Muscle of back (tissue), 13 donors: ENCODE measurements at places on chromosomes 6 and 20.
A peak's percentile ranks its signal among the peaks of the same experiment; 100 is the strongest.

DNA sequence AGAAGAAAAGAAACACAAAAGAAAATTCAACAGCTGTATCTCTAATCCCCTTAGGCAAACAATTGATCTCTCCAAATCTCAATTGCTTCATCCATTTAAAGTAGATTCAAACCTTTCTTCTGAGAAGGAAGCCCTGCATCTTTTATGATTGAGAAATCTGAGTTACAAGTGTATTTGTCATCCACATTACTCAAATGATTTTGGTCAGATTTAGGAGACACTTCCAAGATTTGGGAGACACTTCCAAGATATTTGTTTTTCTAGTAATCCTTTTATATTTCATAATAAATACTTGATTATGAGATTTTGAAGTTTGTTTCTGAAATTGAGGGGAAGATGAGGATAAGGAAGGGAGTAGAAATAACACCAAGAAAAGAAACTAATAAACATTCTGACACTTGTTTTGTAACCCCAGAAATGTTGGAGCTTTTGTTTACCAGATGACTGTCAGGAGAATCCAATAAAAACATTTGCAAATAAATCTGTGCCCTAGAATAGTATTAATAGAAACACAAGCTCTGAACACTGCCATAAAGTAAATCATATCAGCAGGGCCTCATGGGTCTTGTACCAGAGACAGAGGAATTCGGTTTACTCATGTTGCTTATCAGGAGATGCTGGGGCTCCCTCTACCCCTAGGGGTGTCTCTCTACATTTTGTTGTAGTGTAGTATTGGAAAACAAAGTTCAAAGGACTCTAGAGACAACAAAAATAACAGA lies 314.3 kb upstream of the NT5E start:
- DNase-seq, result peak; percentile 64

- no peak for DNase-seq
Measured at GRCh38 chr20:62838128-62838891, 21.5 kb downstream of the COL9A3 start.

GRCh38 chr6:9612489-9612888 lies 802.4 kb downstream of the TFAP2A start:
- DNase-seq, result no peak

- DNase-seq, result no peak
Measured at GRCh38 chr20:47719625-47720024, 65.7 kb downstream of the SULF2 start.

DNA sequence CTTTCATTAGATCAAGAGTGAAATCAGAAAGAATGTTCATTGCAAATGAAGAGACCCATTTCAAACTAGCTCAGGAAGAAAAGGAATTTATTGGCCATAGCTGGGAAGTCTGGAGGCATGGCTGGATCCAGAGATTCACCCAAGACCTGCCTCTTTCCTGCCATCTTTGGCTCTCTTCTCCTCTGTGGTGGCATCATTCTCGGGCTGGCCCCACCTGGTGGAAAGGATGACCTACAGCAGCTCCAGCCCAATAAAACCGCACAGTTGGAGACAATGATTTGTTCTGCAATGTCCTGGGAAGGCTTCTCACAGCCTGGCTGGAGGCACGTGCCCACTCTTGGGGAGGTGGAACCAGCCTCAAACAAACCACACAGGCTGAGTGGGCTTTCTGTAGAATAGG lies 18.1 kb upstream of the FERMT1 start:
- DNase-seq, result no peak

DNA sequence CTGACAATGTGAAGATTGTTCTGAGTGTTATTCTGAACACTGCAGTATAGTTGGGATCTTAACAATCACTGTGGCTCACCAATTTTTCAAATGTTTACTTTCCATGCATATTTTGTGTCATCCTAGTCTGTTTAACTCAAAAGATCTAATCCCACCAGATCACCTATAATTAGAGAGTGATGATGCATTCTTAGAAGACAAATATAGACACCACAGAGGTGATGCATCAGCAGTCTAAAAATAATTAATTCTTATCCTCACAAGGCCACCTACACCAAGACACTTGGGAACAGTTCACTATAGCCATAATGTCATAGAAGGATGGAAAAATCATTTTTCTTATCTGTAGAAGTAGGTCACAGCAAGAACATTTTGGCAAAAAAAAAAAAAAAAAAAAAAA lies 154.8 kb downstream of the UBE3D start:
- DNase-seq, result no peak

GRCh38 chr6:9332241-9332780 lies 897.0 kb upstream of the SLC35B3 start:
- no peak for DNase-seq

- no peak for DNase-seq
Measured at GRCh38 chr6:81763968-81764367, 11.5 kb upstream of the TENT5A start.

DNA sequence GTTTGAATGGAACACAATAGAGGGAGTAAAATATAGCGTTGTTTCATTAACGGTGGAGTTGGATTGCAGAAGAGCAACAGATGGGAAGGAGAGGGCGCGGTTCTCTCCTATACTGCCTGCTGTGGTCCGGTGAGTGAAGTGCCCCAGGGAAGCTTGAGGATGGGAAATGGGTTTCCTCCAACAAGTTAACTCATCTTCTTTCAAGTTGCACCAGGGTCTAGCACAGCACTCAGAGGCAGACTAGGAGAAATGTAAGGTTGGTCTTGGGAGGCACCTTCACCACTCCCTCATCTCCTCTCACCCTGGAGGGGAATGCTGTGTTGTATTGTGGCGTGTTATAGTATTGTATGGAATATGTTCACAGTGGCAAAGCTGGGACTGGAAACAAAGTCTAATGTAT lies 96.9 kb upstream of the SLC24A3 start:
- DNase-seq, result no peak

DNA sequence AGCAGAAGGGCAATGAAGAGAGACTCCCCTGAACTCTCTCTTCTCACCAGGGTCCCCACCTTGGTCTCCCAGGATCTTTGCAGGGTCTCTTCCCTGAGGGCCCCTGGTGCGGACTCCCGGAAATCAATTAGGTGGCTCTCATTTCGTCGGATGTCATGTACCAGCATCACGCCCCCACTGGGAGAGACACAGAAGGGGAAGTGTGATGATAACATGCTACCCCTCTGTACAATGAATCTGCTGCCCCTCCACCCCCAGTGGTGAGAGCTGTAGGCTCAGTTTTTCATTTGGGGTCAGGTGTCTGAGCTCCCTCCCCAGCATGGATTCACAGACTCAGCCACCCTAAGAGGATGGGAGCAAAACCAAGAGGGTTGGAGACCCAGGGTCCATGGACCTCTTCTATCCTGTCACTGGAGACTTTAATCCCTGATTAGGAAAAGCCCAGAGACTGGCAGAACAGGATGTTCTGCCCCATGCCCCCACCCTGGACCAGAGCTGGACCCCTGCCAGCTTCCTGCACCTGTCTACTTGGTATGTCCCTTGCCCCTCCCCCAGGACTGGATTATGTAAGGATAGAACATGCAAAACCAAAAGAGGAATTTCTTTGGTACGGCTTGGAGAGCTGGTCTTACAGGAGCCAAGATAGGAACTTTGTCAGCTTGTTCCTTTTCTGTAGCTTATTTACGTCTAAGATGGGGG lies 11.1 kb downstream of the GGT7 start:
- DNase-seq, result peak; percentile 24

- no peak for DNase-seq
Measured at GRCh38 chr20:58997141-58997770, 9.8 kb downstream of the CTSZ start.

GRCh38 chr6:99933129-99933528 lies 60.9 kb downstream of the MCHR2 start:
- DNase-seq, result peak; percentile 77
